ENCODE measurements at places on chromosomes 1 and 21.

DNA sequence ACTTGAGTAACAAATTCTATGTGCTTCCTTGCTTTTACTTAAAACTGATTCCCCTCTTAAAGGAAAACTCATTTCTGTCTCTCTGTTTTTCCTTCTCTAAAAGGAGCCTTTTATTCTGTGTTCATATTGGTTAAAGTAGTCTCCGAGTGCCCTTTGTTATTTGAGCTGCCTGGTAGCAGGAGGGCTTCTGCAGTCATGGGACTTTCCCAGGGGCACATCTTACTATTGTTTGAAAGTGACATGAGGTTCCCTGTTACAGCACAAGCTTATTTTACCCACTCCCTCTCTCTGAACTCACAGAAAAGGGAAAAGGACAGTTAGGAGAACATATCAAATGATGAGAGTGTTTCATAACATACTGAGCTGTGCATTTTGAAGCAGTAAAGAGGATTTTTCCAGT, 58.1 kb upstream of the ANGPTL1 start:
- DNase-seq = no peak

- DNase-seq = no peak
Observed at GRCh38 chr21:38958940-38959691, 153.4 kb downstream of the ETS2 start.

- DNase-seq = no peak
Observed at GRCh38 chr1:193740762-193741161, 554.3 kb upstream of the B3GALT2 start.

GRCh38 chr1:28482138-28482537, 23.7 kb upstream of the RCC1 start:
- no peak for DNase-seq

- no peak for DNase-seq
Observed at GRCh38 chr1:81949421-81949820, 148.7 kb downstream of the ADGRL2 start.

DNA sequence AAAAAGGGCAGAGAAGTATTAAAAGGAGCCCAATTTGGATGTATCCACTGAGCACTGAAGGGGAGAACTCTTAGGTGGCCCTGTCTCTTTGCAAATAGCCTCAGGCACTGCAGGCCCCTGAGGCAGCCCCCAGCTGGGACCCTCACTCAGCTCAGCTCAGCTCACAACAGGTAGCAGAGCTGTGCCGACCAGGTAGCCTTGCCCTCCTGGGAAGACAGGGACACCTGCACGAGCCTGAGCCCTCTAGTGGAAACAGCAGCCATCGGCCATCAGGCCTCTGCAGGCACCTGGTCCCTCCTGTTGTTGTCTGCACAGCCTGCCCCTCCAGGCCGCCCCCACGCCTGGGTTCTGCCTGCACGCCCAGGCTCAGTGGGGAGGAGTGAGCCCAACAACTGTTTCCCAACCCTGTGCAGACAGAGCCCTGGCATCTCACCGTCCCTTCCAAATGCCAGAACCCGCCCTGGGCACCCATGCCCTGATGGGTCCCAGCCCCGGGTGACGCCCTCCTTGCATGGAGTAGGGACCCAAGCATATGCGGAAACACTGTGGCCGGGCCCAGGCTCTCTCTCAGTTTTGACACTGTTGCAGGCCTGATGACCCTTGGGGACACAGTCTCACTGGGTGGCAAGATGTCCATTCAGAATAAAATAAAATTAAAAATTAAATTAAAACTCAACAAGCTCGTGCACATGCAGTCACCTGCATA, 60.0 kb upstream of the AJAP1 start:
- no peak for DNase-seq

- DNase-seq = no peak
Observed at GRCh38 chr1:247335882-247336281, 4.2 kb upstream of the ZNF496 start.

- no peak for DNase-seq
Observed at GRCh38 chr1:113545626-113546025, 155.3 kb downstream of the MAGI3 start.

- DNase-seq = no peak
Observed at GRCh38 chr1:45928486-45929205, 125.2 kb downstream of the MAST2 start.

- DNase-seq = no peak
Observed at GRCh38 chr1:90175490-90176167, 180.7 kb downstream of the ZNF326 start.

- no peak for DNase-seq
Observed at GRCh38 chr1:86382878-86383277, 13.2 kb downstream of the ODF2L start.

DNA sequence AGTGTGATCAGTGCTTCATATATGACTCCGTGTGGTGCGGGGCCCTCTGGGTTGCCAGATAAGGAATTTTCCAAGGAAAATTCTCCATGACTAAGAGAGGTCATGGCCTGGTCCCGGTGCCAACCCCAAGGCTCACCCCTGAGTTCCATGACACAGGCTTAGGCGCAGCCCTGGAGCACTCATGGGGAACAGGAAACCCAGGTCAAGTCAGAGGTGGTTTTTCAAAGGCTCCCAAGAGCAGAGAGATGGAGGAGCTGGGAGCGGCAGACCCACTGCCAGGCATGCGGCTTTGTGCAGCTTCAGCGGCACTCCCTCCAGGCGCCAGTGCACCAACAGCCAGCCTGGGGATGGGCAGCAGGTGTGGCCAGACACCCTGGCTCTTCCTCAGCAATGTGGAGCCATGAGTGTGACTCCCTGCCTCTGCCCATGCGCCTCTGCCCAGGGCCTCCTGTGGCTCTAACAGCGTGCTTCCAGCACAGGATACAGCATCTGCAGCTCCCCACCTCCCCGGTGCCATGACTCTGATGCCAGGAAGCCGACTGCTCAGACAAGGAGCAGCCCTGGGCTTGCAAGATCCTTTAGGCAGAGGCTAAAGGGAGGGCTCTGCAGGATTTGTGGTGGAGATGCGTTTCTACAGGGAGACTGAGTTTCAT, 47.3 kb downstream of the GPR161 start:
- no peak for DNase-seq

- no peak for DNase-seq
Observed at GRCh38 chr1:38489844-38490270, 369.7 kb downstream of the RRAGC start.

DNA sequence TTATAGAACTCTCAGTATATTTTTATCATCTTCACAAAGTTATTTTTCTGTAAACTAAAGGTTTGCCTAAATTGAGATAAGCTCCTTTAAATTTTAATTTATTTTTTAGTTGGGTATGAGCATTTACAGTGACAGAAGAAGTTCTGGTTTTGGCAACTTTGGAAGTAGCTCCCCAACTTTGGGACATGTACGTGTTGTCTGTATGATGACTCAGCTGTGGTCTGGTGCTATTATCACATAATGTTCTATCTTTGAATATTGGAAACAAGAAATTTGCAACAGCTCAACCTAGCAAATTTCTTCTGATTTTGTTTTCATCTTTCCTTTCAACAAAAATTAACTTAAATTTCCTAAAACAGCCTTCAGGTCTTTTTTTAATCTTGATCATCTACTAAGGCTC, 46.6 kb upstream of the C1orf105 start:
- DNase-seq = no peak

GRCh38 chr1:89907727-89908212, 86.9 kb downstream of the LRRC8D start:
- no peak for DNase-seq

DNA sequence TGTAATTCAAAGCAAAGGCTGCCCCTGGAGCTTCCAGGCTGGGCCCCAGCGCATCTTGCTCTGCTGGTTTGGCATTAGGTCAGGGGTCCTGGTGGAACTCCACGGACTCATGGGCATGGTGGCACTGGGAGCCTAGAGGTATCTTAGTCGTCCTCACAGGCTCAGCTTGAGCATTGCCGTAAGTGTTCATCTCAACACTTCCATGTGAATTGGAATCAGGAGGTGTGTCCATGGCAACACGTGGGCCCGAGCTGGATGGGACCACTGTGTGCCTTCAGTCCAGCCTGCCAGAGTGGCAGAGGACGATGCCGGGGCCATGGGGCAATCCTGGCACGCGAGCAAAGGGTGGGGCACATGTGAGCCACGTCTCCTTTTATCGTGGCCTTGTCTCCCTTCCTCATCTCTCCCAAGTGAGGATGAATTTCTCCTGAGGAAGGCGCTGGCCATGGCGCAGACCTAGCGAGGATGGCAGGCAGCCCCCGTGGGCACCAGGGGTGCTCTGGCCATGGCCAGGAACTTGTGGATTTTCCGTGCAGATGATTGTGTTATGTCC, 47.0 kb downstream of the AGPAT3 start:
- DNase-seq = no peak

GRCh38 chr1:56200442-56200841, 378.9 kb downstream of the PLPP3 start:
- no peak for DNase-seq

DNA sequence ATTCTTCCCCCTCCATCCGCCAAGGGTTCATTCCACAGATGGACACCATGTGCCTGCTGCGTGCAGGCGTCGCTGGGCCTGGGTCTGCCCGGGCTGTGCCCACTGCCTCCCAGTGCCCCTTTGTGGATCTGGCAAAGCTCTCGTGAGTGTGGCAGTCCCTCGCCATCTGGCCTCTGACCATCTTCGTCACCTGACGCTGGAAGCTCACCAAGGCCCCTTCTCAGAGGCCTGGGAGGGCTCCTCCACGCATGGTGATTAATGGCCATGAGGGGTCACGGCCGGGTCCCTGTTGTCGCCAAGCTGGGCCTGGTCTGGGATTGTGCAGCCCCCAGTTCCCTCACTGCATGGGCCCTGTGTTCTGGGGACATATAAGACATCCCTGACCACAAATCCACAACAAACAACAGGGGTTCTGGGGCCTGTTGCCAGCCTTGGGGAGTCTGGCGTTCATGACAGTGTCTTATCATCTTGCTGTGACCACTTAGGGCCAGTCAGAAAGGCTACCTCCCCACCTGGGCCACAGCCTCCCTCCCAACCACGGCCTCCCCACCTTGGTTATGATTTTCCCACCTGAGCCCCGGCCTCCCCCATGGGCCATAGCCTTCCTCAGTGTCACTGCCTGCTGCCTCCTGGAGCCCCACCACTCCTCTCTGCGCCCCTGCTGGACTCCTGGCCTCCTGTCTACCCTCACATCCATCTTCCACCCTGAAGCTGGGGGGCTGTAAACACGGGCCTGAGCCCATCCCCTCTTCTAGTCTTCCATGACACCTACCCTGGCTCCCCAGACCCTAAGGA, 27.9 kb downstream of the SLC45A1 start:
- no peak for DNase-seq

- DNase-seq = no peak
Observed at GRCh38 chr1:43253876-43254275, 15.9 kb upstream of the TMEM125 start.

- no peak for DNase-seq
Observed at GRCh38 chr1:53894644-53895043, 657 bp downstream of the DIO1 start.

DNA sequence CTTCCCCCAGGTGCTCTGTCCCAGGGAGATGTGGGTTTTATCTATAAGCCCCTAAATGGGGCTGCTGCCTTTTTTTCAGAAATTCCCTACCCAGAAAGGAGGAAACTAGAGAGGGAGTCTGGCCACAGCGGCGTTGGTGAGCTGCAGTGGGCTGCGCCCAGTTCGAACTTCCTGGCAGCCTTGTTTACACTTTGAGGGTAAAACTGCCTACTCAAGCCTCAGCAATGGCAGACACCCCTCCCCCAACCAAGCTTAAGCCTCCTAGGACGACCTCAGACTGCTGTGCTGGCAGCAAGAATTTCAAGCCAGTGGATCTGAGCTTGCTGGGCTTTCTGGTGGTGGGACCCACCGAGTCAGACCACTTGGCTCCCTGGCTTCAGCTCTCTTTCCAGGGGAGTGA, 46.2 kb upstream of the PAPPA2 start:
- DNase-seq = no peak

GRCh38 chr1:10516925-10517676, 42.4 kb downstream of the PEX14 start:
- DNase-seq = no peak

GRCh38 chr1:95982711-95983110, 738.9 kb upstream of the PTBP2 start:
- no peak for DNase-seq

- DNase-seq = no peak
Observed at GRCh38 chr1:168407832-168408538, 127.3 kb downstream of the TBX19 start.

GRCh38 chr21:25304611-25305010, 302.7 kb downstream of the MRPL39 start:
- no peak for DNase-seq

DNA sequence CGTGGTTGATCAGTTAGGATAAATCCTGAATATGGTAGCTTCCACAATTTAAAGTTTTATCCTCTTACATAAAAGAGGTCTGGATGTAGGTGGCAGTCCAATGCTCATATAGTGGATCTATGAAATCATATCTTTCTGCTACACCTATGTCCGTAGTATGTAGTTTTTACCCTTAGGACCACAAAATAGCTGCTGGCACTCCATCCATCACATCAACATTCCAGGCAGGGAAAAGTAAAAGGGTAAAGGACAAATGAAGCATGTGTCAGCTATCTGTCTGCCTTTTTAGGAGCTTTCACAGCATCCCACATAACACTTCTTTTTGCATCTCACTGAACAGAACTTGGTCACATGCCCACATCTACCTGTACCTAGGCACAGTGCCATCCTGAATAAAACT, 184.7 kb downstream of the ROR1 start:
- no peak for DNase-seq

DNA sequence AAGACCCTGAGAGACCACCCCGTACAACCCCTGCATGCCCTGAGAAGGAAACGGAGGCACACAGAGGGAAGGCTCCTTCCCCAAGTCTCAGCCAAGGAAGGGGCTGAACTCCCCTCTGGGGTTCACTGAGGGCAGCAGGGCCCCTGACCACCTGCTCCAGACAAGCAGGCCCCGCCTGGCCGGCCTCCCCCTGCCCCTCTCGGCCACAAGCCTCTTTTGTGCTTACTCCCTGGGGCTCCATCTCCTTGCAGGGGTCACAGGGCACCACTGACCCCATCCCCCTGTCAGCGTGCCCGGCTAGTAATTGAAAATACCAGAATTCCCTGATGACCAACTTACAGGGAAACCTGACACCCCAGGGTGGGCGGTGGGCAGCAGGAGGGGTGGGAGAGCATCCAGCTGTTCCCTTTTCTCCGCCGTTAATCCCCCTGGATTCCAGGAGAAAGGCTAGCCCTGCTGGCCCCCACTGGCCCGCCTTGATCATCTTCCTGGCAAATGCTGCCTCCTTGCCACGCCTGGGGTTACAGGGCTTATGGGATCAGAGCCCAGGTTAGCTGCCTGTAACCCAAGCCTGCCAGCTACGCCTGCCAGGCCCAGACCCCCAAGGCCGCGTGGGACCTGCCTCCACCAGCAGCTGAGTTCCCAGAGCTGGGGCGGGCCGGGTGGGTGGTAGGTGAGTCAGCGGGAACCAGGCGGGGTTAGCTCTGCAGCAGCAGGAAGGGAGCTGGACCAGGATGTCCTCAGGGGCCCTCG, 96.1 kb downstream of the LACTBL1 start:
- DNase-seq = no peak

All from effector CD8-positive, alpha-beta T cell (primary cell).